Hypothalamus (tissue), 51 donors: ENCODE measurements at places on chromosomes 6 and 20.

- DNase-seq, result no peak
These were observed 43.5 kb upstream of the TINAG start for GRCh38 chr6:54264581-54265272.

DNA sequence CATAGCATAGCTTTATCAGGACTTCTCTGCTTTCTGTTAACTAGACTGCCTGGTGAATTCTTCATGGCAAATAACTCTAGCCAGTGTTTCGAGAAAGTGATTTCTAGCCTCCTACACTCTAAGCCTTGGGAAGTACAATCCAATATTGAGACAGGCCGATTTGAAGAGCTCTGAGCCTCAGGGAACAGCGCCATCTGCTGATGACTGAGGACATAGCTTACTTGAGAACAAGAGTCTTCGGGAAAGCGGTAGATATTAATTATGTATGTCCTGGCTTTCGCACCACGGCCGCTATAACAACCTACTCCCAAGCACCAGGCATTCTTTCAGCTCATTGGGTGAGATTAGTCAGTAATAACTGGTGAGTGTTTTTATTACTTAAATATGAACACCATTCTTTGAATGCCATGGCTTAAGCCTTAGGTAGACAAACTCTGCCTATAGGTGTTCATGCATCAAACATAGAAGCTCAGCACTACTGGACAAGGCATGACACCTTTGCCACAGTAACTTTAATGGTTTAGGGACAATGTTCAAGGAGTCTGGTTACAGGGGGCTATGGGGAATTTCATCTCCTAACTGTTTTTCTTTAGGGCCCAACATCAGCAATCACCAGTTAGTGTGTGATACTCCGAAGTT is 518.6 kb downstream of the BMP2 start:
- peak; percentile 20 for DNase-seq

DNA sequence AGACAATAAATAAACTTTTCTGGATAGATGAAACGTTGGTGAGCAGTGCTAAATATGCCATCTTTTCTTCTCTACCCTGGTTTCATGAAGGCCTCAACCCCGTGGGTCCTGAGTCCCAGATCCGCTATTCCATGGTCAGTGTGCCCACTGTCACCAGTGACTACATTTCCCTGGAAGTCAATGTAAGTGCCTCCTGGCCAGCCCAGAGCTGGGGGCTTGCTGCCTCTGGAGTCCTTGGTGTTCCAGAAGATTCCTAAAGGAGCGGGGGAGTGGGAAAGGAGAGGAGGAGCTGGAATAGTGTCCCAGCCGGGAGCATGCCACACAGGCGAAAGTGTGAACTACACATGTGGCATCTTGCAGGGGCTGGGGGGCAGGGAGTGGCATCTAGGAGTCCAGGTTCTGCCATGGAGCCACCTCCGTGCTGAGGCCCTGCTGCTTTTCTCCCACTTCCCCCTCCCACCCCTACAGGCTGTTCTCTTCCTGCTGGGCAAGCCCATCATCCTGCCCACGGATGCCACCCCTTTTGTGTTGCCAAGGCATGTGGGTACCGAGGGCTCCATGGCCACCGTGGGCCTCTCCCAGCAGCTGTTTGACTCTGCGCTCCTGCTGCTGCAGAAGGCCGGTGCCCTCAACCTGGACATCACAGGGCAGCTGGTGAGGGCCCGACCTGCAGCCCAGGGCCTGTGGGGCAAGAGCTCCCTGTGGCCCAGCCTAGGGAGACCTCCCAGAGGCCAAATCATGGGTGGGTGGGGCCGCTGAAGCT is 10.8 kb downstream of the BPIFB2 start:
- DNase-seq, result no peak

GRCh38 chr20:32965115-32965514 is 39.1 kb downstream of the SUN5 start:
- DNase-seq, result no peak

DNA sequence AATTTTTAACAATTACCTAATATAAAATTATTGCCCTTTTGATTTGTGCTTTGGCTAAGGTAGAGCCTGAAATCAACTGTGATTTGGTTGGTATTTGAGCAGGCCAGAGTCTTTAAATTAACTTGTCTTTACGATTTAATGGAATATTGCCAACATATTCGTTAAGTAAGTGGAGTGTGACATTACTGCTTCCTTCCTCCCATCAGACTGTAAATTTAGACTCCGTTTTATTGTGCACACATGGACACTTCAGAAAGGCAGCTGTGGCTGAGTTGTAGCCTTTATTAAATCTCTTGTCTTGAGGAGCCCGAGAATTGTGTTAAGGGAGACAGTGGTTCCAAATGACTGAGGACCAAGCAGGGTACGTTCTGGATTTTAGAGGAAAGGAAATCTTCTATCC is 57.4 kb downstream of the CAP2 start:
- DNase-seq, result no peak

- DNase-seq, result no peak
These were observed 185.4 kb upstream of the GRIK2 start for GRCh38 chr6:101208152-101208551.

GRCh38 chr6:24763578-24763977 is 11.2 kb upstream of the GMNN start:
- DNase-seq, result no peak

DNA sequence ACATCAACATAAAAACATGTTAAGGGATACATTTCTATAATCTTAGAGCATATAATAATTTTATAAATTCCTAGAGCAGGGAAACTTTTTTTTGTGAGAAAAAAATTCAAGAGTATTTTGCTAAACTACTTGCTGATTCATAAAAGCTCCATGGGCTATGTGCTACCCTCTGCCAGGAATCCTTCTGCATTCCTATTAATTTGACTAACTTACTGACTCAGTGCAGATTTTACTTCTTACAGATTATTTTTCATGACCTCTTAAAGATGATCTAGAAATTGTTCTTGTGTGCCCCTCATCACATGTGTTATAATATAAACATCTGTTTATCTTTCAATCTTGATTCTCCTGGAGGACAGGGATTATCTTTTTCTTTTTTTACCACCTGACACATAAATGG is 5.7 kb downstream of the VTA1 start:
- DNase-seq, result no peak

DNA sequence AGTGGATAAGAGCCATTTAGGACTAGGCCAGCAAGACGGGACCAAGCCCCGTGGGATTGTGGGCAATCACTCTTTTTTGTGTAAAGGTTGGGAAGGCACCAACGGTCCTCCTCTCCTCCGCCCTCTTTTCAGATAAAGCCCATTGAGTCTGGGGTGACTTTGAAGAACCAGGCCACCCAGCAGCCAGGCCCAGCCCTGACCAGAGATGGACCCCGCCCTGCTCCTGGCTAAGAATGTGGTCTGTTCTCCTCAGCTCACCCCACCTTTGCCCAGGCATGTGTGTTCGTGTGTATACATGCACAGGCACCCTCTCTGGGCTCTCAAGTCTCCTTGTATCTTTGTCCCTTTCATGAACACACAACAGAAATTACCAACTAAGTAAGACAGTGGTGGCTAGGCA is 9.1 kb downstream of the SDC4 start:
- no peak for DNase-seq

DNA sequence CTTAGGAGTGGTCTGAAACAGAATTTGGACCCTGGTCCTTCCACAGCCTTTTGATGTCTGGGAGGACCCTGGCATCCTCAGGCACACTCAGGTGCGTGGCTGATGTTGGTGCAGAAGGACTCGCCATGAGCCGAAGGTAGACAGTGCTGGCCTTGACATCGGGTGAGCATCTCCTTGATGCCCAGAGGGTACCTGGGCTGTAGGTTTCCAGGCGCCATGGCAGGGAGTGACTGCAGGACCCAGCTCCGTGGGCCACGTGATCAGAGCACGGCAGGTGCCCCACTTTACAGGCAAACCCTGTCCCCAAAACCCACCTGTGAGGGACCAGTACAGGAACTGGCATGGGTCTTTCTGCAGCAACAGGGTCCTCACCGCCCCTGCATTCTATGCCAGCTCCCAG is 319.2 kb downstream of the CDH4 start:
- DNase-seq, result no peak
